Activated CD4-positive, alpha-beta T cell treated with anti-CD3 and anti-CD28 coated beads for 36 hours (primary cell): ENCODE measurements at places on chromosomes 4 and X.
A peak's percentile ranks its signal among the peaks of the same experiment; 100 is the strongest.

DNA sequence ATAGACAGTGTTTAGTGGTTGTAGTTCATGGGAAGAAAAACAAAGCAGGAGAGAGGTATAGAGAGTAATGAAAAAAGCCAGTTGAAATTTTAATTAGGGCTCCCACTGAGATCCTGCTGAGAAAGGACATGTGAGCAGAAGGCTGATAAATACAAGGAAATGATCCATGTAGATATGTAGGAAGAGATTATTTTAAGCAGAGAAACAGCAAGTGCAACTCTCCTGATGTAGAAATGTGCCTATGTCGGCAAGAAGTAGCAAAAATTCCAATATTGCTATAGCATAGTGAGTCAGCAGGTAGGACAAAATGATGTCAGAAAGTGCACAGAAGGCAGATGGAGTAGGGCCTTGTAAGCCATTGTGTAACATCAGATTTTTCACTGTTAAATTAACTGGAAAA, 1027.3 kb downstream of the PCDH18 start:
- DNase-seq, result no peak

DNA sequence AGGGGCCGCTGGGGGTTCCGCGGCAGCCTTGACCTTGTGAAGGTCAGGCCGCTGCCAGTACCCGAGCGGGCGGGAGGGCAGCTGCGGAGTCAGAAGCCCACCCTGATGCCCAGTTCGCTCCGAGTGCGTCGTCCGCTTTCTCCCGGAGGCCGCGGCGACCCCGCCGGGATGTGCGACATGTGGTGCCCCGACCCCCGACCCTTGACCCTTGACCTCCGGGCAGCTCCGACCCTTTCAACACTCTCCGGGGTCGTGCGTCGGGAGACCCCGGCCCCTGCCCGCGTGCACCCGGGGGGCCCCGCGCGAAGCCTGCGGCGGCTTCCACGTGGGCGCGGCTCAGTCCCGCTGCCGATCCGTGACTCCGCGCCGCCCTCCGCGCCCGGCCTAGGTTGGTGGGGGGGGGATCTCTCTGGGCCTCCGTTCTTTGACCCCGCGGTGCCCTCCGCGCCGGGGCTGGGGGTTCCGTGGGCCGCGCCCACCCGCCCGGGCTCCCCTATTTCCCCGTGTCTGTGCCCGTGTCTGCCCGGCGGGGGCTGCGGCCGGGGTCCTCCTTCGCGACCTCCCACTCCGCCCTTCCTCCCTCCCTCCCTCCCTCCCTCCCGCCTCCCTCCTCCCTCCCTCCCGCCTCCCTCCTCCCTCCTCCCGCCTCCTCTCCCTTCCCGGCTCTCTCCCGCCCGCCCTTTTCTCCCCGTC, 609 bp upstream of the SLC25A6 start:
- peak; percentile 76 for DNase-seq

DNA sequence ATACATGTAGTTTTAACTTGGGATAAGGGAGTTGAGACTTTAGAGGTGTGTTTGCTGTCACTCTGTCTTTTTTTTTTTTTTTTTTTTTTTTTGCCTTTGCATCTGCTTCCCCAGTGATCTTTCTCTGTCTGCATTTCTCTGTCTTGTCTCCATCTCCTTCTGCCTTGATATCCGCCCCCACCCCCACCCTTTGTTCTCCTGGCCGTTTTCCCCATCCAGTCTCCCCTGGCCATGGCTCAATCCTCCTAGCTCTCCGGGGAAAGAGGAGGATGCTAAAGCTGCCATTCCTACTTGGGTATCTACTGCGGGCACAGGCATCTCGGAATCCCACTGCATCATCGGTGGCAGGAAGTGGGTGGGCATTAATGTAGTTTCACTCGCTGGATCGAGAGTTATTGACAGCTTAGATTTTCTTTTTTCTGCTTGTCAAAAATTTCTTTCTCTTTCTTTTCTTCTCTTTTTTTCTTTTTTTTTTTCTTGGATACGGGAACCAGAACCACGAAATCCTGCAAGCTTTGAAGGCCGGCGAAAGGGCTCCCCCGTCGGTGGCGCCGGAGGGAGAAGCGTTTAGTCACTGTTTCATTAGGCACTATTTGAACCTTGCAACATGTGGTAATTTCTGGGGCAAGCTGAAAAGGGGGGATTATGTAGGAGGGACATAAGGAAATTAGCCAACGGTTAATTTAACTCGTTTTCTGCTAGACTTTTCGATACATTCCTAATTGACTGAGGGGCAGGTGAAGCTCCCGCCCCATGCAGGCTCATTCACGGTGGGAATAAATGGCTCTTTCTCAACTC, 8.2 kb downstream of the GSX2 start:
- no peak for DNase-seq

DNA sequence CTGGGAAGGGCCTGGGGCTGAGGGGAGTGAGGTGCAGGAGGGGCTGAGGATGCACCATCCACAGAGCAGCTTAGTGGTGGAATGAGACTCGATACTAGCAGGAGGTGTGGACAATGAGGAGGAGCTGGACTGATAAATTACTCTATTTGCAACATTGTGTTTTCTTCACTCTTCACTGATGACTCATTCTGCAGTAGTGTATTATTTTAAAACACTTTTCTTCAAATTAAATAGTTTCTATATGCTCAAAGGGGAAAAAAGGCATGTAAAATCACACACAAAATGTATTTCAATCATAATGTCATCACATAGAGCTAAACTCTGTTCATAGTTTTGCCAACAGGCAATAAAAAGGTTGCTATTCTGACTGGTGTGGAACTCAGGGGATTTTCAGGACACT, 467.0 kb upstream of the CTSO start:
- DNase-seq, result no peak

DNA sequence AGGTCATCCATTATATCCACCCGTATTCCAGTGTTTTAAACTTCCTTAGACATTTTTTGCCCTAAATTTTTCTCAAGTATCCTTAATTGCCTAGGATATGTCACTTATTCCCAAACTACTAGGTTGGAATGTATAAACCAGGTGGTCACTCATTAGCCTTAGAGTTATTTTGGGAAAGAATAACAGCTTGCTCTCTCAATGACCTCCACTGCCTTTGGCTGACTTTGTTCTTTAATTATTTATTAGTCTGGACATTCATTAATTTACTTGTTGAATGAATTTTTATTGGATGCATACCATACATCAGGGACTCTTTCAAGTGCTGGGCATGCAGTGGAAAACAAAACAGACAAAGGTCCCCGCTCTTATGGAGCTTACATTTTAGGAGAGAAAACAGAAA, 609.3 kb upstream of the IGFBP7 start:
- no peak for DNase-seq
